ENCODE measurements at places on chromosomes 12 and 14.

- no peak for DNase-seq
These were observed 23.8 kb upstream of the PPM1A start for GRCh38 chr14:60225265-60225664.

- DNase-seq = no peak
These were observed 62.0 kb downstream of the PLEKHG7 start for GRCh38 chr12:92764831-92765230.

DNA sequence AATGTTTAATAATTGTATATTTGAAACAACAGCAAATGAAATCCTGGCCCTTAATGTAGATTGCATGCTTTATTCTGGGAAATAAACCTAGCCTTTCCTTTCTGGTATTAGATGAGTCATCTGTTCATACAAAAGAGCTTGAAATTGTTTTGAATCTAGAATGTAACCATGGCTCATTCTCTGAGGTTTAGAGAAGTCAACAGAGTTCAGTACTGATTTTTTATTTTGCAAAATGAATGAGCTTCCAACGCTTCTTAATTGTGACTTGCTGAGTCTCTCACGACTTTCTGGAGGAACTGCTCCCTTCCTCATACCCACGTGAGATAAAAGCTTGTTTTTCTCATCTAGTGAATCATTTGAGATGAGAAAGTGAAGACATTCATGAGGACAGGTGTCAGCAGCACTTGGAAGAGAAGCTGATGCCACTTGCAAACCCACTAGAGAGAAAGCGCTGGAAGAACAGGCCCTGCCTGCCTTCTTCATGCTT is 509.6 kb downstream of the VRK1 start:
- no peak for DNase-seq

DNA sequence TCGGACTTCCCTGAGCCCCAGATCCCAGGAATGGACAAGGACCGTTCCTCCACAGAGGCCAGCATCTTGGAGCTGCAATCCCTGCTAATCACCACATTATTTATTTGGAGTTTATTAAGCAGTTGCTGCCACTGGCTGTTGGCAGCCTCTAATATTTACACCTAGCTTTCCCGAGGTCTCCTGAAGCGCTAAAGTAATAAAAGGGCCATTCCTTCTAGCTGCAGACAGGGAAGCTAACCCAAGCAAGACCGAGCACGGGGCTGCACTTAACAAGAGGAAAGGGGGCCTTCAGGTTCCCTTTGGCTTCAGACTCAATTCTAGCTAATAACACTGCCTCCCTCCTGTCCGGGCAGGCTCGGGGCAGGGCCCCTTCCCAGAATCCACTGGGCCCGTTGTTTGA is 63.7 kb downstream of the BCL11B start:
- no peak for DNase-seq

- DNase-seq = no peak
These were observed 48.7 kb downstream of the CCDC88C start for GRCh38 chr14:91368776-91369416.

GRCh38 chr12:11650286-11651281 is 1.1 kb downstream of the ETV6 start:
- peak; percentile 16 for DNase-seq

DNA sequence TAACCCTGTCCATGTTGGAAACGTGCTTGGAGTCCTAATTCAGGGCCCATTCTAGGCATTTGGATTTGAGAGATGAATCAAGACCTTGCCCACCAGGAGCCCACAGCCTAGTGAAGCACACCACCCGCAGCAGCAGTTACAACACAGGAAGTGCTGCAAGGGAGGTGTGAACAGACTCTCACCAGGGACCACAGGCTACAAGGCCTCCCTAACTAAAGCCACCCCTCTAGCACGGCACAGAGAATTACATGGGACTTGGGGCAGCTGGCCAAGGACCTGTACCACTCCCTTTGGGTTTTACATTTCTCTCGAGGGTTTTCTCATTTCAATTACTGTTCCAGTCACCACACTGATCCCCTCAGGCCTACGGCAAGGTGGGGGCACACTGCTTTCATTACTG is 49.5 kb upstream of the FOXN3 start:
- no peak for DNase-seq

DNA sequence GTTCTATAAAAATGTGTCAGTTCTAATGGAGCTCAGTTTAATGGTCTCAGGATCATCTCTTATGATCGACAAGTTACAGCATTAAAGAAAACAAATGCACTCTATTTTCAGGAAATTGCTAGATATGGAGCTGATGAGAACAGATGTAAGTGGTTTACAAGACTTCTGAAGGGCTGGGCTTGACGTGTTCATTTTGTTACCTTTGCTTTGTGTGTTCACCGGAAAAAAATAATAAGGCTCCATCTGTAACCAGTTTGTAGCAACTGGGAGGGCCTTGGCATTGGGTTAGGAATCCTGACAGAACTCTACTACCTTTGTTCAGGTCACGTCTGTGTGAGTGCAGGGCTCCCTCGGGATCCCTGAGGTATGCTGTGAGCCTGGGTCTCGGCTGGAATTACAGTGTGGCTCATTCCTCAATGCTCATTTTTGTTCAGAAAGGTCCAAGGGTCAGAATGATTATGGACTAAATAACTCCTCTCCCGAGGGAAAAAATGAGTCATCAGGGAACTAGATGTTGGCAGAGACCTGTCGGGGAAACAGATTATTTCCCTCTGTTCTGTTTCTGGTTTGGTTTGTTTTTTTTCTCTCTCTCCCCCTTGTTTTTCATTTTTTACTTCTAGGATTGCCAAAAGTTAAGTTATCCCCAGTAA is 158.0 kb downstream of the SLC5A8 start:
- DNase-seq = no peak

DNA sequence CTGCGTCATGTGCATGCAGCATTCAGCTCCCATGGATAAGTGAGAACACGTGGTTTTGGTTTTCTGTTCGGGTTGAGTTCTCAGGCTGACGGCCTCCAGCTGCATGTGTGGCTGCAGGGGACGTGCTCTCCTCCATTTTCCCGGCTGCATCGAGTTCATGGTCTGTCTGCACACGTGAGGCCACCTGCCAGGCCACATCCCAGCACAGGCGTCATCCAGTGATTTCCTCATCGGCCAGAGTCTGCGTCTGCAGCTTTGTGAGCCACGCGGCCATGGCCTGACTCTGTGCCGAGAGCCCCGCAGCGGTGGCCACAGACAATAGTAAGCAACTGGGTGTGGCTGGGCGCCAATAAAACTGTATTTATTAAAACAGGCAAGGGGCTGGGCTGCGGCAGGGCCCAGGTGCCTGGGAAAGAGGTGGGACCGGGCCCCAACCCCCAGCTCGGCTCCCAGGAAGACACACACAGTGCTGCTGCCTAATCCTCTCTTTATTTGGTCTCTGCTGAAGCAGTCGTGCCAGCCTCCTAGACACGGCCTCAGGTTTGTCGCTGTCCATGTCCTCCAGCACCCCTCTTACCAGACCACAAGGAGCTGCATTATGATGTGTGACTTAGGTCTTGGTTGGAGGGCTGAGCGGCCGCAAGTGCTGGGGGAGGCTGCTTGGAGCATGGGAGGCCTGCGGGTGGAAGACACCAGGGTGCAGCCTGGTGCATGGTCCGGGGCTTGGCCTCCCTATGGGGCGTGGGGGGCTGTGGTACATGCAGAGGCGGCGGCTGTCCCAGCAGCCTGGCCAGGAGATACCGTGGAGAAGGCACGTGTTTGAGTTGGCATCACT is 52.0 kb downstream of the NOC4L start:
- DNase-seq = no peak

- DNase-seq = peak; percentile 52
These were observed 7.6 kb downstream of the EVL start for GRCh38 chr14:100072783-100073346.

Measured in stimulated activated CD4-positive, alpha-beta T cell treated with anti-CD3 and anti-CD28 coated beads, Interleukin-12 subunit alpha, Interleukin-12 subunit beta, amount 100 ng/mL, for 24 hours (primary cell).